ENCODE measurements at places on chromosomes 4 and X. TPM values are rescaled to one million over a fixed set of nuclear protein-coding genes. Genes with fewer than 3 reads are reported as not detected.

DNA sequence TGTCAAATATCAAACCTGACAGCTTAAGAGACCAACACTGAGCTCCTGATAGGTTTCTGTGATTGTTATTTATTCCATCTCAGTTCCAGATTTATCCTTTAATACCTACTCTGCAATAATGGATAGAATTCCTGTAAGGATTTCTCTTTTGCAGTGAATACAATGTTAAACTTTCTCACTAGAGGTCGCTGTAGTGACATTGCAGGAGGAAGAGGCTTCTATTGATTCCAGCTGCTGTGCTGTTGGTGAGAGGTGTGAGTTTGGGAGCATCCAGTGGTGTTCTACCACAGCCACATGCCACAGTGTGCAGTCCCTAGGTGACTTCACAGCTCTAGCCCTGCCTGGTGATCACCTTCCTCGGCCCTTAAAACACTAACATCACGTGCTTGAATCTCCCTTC is 34.6 kb upstream of the DCAF8L2 start:
- no peaks in the 10 kb centered on the region for H3K4me1 ChIP-seq
- H3K27me3 ChIP-seq, result no peaks in the 10 kb centered on the region
- no peak for DNase-seq
- H3K36me3 ChIP-seq, result no peaks in the 10 kb centered on the region
- no peak overlapping the region for H3K27ac ChIP-seq
- no peak overlapping the region for H3K4me3 ChIP-seq

- no peaks in the 10 kb centered on the region for H3K27me3 ChIP-seq
- H3K27ac ChIP-seq, result no peak overlapping the region
- no peaks in the 10 kb centered on the region for H3K36me3 ChIP-seq
- no peak for DNase-seq
- H3K4me1 ChIP-seq, result no peaks in the 10 kb centered on the region
Observed at GRCh38 chr4:108611365-108611764, 9.0 kb upstream of the RPL34 start.

DNA sequence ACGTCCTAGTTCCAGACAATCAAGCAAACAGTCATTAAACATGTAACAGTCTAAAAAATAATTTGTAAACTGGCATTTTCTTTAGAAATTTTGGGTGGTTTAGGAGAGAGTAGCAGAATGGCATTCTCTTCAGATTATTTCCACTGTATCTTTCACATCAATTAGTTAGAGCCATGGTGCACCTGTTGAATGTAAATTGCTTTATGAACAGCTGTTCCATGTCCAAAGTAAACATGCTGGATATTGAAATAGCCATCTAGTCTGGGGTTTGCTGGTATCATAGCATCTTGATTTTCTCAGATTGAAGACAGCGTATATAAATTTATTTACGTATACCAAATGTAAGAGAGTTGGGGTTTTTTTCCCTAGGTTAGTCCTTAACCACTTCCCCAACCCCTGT is 143.6 kb downstream of the RCHY1 start:
- no peaks in the 10 kb centered on the region for H3K27me3 ChIP-seq
- H3K36me3 ChIP-seq, result no peaks in the 10 kb centered on the region
- H3K27ac ChIP-seq, result no peak overlapping the region
- H3K4me3 ChIP-seq, result no peak overlapping the region
- no peak for DNase-seq

- no peaks in the 10 kb centered on the region for H3K27me3 ChIP-seq
- H3K4me3 ChIP-seq, result no peak overlapping the region
- H3K36me3 ChIP-seq, result no peaks in the 10 kb centered on the region
- no peak overlapping the region for H3K27ac ChIP-seq
- DNase-seq, result no peak
- no peaks in the 10 kb centered on the region for H3K4me1 ChIP-seq
Observed at GRCh38 chrX:106450405-106450804, 161.4 kb upstream of the RADX start.

DNA sequence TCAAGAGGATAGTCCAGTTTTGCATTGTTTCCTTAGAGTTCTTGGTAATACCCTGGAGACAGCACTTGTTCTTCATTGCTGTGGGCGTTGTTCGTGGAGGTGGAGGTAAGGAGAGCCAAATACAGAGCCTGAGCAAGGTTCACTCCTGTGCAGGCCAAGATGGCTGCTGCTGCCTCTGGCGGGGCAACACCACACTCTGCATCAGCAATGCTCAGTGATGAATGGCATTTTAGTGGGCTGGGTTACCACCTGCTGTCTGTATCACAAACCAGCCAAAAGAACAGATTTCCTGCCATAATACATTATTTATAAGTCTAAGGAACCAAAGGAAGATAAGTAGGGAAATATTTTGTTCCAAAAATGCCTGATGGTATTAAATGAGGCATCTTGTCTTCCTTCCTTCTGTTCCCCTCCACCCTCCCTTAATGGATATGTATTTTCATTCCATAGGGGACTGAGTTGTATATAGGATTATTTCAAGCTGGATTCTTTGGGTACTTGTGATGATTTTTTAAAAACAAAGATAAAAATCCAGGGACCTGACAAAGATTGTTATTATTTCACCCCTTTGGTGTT is 61.6 kb upstream of the LIMCH1 start:
- no peaks in the 10 kb centered on the region for H3K36me3 ChIP-seq
- H3K4me1 ChIP-seq, result no peaks in the 10 kb centered on the region
- no peaks in the 10 kb centered on the region for H3K27me3 ChIP-seq
- DNase-seq, result no peak
- H3K4me3 ChIP-seq, result no peak overlapping the region

- no peaks in the 10 kb centered on the region for H3K36me3 ChIP-seq
- no peak overlapping the region for H3K4me3 ChIP-seq
- no peak overlapping the region for H3K27ac ChIP-seq
- no peaks in the 10 kb centered on the region for H3K27me3 ChIP-seq
Observed at GRCh38 chr4:107258359-107258758, 222.2 kb upstream of the DKK2 start.

GRCh38 chr4:140789759-140790158 is 33.6 kb upstream of the TBC1D9 start:
- DNase-seq, result no peak
- no peaks in the 10 kb centered on the region for H3K4me1 ChIP-seq
- no peaks in the 10 kb centered on the region for H3K27me3 ChIP-seq
- H3K4me3 ChIP-seq, result no peak overlapping the region

DNA sequence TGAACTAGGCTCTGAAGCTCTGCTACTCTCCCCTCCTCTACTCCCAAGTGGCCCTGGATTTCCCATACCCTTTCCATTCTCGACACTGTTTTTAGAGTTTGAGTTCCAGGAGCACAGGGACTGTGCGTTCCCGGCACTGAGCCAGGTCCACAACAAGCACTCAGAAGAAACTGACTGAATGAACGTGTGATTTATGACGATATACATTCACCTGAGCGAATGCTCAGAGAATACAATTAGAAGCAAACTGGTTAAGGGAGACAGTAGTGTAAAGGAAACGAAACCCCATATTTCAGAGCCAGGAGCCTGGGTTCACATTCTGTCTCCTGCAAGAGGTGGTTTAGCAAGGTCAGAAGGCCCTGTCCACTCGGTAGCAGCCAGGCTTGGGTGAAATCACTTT is 1.4 kb upstream of the KIAA0232 start:
- peaks cover 36% of the 10 kb centered on the region for H3K4me1 ChIP-seq
- no peaks in the 10 kb centered on the region for H3K27me3 ChIP-seq
- no peak overlapping the region for H3K27ac ChIP-seq
- H3K4me3 ChIP-seq, result no peak overlapping the region

GRCh38 chr4:14084598-14084997 is 457.1 kb upstream of the BOD1L1 start:
- no peaks in the 10 kb centered on the region for H3K27me3 ChIP-seq
- H3K4me1 ChIP-seq, result no peaks in the 10 kb centered on the region
- H3K27ac ChIP-seq, result no peak overlapping the region
- H3K4me3 ChIP-seq, result no peak overlapping the region
- DNase-seq, result no peak
- no peaks in the 10 kb centered on the region for H3K36me3 ChIP-seq

- no peaks in the 10 kb centered on the region for H3K27me3 ChIP-seq
- DNase-seq, result no peak
- no peaks in the 10 kb centered on the region for H3K4me1 ChIP-seq
Observed at GRCh38 chrX:136318156-136318555, 17.4 kb downstream of the ADGRG4 start.

- DNase-seq, result no peak
- no peaks in the 10 kb centered on the region for H3K4me1 ChIP-seq
- no peaks in the 10 kb centered on the region for H3K36me3 ChIP-seq
Observed at GRCh38 chrX:21932292-21933002, 8.1 kb upstream of the SMS start.

DNA sequence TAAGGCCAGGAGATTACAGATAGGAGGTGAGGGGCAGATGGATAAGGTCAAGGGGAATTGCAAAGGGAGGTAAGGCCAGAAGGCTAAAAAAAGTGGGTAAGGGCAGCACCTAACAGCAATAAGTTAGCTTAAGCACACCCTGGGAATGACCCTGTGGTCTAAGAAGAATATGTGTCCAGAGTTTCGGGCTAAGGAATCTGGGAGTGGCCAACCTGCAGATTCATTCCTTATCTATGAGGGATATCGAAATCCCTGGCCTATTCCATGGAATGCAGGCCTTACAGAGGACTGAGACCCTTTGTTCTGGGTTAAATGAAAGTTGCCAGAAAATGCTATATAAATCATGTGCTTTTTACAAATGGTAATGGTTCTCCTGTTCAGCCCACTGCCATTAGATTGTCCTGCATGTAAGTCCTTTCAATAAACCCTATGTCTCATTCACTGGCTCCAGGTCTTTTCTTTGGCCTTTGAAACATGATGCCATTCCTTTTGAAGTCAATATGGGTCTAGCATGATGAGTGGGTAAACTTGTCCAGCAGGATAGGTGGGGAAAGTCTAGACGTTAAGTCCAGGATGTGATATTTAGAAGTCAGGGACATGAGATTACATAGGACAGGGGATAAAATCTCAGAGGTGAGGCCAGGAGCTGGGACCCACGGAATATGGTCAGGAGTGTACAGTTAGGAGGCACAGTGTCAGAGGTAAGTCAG is 226.2 kb downstream of the TACR3 start:
- no peak overlapping the region for H3K4me3 ChIP-seq
- H3K27me3 ChIP-seq, result no peaks in the 10 kb centered on the region
- H3K36me3 ChIP-seq, result no peaks in the 10 kb centered on the region
- no peak overlapping the region for H3K27ac ChIP-seq
- no peak for DNase-seq
- no peaks in the 10 kb centered on the region for H3K4me1 ChIP-seq

DNA sequence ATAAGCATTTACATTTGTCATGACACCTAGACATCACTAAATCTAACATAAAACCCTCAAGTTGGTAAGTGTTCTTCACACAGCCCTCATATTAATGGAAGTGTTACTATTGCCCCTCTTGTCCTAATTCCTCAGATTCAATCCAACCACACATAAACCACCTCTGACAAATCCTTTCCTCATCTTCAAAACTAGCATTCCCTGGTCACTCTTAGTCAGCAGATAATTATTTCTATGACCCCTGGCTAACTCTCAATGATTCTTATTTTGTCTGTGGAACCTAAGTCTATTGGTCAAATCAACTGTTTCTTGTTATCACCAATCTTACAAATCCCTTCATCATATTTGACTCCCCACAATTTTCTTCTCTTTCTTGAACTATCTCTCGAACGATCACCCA is 168.6 kb downstream of the PPP3CA start:
- H3K4me1 ChIP-seq, result peaks cover 6% of the 10 kb centered on the region
- no peak for DNase-seq
- H3K27ac ChIP-seq, result no peak overlapping the region
- H3K4me3 ChIP-seq, result no peak overlapping the region
- no peaks in the 10 kb centered on the region for H3K36me3 ChIP-seq

DNA sequence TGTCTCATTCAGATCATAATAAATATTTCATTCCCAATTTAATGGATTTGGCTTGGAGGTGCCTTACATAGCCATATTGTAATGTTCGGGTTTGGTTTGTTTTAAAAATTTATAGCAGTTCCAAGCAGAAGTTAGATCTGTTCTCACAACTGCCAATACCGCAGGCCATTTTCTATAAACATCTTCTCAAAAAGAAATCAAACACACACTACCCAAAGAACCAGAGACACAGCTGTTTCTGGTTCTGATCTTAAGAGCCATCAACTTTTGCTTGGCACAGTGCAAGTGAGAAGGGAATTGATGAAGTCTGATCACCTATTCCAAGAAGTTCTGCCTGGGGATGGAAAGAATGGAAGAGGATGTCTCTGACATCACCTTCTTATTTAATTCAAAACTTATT is 22.9 kb downstream of the MID1IP1 start:
- H3K4me3 ChIP-seq, result no peak overlapping the region
- H3K4me1 ChIP-seq, result no peaks in the 10 kb centered on the region
- H3K27ac ChIP-seq, result no peak overlapping the region
- no peaks in the 10 kb centered on the region for H3K27me3 ChIP-seq
- no peaks in the 10 kb centered on the region for H3K36me3 ChIP-seq

DNA sequence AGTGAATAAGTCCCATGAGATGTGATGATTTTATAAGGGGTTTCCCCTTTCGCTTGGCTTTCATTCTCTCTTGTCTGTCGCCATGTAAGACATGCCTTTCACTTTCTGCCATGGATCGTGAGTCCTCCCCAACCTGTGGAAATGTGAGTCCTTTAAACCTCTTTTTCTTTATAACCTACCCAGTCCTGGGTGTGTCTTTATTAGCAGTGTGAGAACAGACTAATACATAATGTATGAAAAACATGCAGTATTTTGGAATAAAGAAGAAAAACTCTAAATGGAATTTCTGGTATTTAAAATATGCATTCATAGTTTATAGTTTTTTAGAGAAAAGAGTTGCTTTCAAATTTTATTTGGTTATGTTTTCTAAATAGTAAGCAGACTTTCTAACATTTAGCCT is 360.7 kb downstream of the PCDH7 start:
- no peak overlapping the region for H3K4me3 ChIP-seq
- H3K4me1 ChIP-seq, result no peaks in the 10 kb centered on the region

- no peaks in the 10 kb centered on the region for H3K27me3 ChIP-seq
- DNase-seq, result no peak
- no peaks in the 10 kb centered on the region for H3K36me3 ChIP-seq
- no peak overlapping the region for H3K27ac ChIP-seq
- H3K4me3 ChIP-seq, result no peak overlapping the region
Observed at GRCh38 chr4:26179316-26179760, 141.5 kb upstream of the RBPJ start.

DNA sequence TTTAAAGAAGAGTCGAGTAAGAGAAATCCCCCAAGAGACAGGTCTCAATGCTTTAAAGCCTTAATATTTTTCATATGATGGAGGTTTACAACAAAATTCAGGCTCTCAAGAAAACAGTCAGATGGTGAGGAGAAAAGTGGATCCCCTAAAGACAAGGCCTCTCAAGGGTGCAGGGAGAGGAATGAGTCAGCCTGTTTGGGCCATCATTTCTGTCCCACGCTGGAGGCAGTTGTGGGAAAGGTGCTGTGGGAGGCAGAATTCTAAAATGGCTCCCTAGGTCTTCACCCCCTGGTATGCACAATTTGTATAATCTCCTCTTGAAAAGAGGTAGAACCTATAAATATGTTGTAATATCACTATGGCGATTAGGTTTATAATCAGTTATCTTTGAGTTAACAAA is 4.6 kb upstream of the TIFA start:
- no peaks in the 10 kb centered on the region for H3K4me1 ChIP-seq
- no peak overlapping the region for H3K27ac ChIP-seq
- H3K36me3 ChIP-seq, result no peaks in the 10 kb centered on the region

Gene OTUD6A
- not detected for total RNA-seq

Gene IGSF1
- total RNA-seq, result 0.17 TPM

Gene IKBKG
- total RNA-seq, result 17.1 TPM

Gene DDX53
- not detected for total RNA-seq

Gene DCAF4L1
- total RNA-seq, result 0.59 TPM

Gene COPS4
- total RNA-seq, result 18.7 TPM

Gene DMD
- total RNA-seq, result 15.3 TPM

Gene H2BW2
- total RNA-seq, result not detected

Gene HELT
- total RNA-seq, result not detected

Gene PRIMPOL
- 5.9 TPM for total RNA-seq

Gene MAMLD1
- 0.89 TPM for total RNA-seq

Gene REELD1
- total RNA-seq, result not detected

Gene COL4A5
- total RNA-seq, result 10.3 TPM

Gene EMD
- total RNA-seq, result 18.5 TPM

Gene IL2RG
- 3.0 TPM for total RNA-seq

Gene DCX
- total RNA-seq, result not detected
